ENCODE measurements at places on chromosomes 3 and 15. TPM values are rescaled to one million over a fixed set of nuclear protein-coding genes. Genes with fewer than 3 reads are reported as not detected.

Gene GRM2
- 0.12 TPM for total RNA-seq

Gene SLC28A1
- not detected for total RNA-seq

Gene MASP1
- 20.2 TPM for total RNA-seq

Gene ACP3
- total RNA-seq: 0.08 TPM
